Naive thymus-derived CD4-positive, alpha-beta T cell (primary cell): ENCODE measurements at places on chromosomes 1 and 21.

DNA sequence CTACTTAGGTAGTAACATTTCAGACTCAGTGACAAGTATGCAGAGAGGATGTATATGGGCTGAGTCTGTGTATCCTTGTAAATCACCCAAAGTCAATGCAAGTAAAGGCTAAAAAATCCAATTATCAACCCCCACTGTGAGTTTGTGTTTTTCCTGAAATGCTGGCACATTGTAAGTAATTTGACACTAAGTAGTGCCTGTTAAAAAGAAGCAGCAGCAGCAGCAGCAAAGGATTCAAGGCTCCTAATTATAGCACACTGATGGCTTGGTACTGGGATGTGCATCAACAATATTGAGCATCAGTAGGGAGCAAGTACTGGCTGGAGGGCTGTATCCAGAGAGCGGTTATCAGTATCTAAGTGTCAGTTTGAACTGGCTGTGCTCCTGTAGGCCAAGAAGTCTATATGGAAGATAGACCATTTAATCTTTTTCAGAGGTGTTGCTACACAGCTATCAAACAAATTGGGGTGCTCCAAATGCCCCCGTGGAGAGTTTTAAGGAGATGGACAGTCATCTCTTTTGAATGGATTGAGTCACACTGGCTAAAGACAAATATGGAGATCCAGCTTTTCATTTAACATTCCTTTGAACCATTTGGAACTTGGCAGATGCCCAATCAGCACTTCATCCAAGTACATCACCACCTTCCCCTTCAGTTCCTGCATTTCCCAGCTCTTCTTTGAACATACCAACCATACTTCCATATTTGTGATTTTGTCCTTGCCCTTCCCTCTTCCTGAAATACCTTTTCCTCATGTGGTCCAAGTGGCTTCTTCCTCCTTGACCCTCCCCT lies 241.2 kb upstream of the ST6GALNAC5 start:
- no peak for DNase-seq

GRCh38 chr1:215797859-215798258 lies 230.8 kb downstream of the KCTD3 start:
- no peak for DNase-seq

GRCh38 chr21:43986544-43987451 lies 25.3 kb upstream of the TRAPPC10 start:
- DNase-seq: no peak

DNA sequence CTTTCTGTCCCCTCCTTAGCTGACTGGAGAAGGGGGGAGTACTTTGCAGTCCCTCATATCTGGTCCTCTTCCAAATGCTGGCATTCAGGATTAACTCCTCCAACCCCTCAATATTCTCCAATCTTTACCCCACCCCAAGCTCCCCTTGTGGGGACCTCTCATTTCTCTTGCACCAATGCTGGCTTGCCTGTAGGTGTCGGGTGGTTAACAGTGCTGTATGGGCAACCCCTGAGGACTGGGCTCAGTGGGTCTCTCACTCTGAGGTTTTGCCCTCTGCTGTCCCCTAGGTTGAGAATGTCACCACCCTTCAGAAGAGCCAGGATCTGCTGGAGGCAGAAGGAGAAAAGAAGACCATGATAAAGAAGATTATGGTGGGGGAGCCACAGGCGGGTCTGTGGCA lies 27.0 kb downstream of the MROH7 start:
- no peak for DNase-seq

DNA sequence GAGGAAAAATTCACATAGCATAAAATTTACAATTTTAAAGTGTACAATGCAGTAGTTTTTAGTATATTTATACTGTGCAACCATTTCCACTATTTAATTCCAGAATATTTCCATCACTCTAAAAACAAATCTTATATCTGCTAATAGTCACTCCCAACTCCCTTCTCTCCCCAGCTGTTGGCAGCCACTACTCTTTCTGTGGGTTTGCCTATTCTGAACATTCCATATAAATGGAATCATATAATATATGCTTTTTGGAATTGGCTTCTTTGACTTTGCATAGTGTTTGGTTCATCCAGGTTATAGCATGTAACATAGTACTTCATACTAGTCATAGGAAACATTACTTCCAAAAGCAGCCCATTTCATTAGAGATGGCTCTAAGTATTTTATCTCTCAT lies 25.0 kb upstream of the TMEM39B start:
- DNase-seq: no peak

DNA sequence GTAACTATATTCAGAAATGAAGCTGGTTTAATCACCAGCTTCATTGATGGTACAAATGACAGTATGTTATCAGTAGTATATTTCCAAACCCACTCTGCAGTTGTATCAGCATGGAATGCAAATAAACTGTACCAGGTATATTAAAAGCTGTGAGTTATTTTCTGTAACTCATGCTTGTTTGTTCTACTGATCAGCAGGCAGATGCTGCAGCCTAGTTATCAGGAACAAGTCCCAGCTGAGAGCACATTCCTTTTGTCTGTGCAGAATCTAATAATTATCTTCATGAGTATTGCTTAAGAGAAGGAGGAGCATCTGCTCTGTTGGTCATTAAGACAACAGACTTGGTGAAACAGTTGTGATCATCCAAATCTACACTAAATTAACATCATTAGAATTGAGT lies 1331.1 kb downstream of the MRPL39 start:
- no peak for DNase-seq

DNA sequence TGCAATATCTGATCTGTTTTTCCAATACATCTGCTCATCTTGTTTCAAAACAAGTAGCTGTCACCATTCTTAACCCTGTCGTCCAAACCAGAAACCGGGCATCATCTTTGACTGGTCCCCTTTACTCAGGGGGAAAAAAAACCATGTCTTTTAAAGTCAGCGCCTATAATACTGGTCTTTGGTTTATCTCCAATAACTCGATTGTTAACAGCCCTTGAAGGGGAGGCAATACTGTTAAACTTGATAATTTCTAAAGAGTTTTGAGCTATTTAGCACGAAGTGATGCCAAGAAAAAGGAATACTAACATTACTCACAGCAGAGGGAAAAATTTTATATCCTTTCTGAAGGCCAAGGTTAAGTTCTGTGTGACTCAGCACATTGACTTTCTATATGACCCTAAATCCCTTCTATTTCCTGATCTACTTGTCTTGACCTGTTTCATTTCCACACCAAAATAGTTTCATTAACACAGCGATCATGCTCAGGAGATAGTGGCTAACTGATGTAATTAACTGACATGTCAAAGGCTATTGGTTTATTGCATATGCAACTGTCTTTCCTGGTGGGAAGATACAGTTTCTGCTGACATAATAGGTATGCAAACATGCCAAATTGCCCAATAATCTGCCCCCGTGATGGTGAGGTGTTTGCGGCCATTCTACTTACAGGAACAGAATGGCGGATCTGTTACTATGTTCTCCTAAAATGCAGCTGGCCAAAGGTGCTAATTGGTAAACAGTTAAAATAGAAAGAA lies 59.1 kb downstream of the NFIA start:
- DNase-seq: no peak

- DNase-seq: no peak
Measured at GRCh38 chr1:6141592-6141991, 38.5 kb downstream of the CHD5 start.

DNA sequence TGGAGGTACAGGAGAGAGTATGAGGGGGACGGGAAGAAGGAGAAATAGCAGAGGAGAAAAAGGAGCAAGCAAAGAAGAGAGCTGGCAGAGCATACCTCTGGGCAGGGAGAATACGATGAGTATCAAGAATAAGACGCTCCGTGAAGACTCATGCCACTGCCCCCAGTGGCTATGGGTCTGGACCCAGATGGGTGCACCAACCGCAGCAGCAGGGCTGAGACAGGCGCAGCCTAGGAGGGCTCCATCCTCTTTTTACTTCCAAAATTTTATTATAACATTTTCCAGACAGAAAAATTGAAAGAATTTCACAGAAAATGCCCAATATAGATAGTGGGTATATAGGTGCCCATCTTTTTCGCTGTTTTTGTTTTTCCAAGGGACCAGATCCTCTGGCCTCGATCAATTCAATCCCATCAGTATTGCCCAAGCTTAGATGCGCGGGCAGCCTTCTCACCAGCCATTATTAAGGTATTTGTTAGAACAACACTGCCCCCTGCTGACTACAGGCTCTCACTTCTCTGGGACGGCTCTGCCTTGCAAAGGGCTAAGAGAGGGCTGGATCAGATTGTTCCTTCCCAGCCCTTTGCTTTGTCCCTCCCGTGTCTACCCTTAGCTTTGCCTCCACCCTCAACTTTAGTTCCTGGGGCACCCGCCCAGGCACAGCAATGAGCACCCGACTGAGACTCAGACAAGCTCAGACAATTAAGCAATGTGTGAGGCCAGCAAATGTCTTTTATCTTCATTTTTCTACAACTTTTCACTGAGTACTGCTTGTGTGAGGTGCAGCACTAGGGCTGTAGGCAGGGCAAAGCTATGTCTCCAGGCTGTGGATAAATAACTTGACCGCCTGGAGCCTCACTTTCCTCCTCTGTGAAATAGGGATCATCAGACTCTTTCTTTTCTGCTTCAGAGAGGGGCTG lies 17.5 kb upstream of the CAMK1G start:
- peak; percentile 72 for DNase-seq

GRCh38 chr1:58803858-58804257 lies 20.0 kb upstream of the JUN start:
- DNase-seq: no peak

GRCh38 chr1:7070389-7071029 lies 285.3 kb downstream of the CAMTA1 start:
- DNase-seq: peak; percentile 26

GRCh38 chr21:23936224-23936623 lies 1671.1 kb downstream of the MRPL39 start:
- DNase-seq: no peak

GRCh38 chr1:39412892-39413291 lies 78.5 kb upstream of the BMP8A start:
- DNase-seq: no peak

DNA sequence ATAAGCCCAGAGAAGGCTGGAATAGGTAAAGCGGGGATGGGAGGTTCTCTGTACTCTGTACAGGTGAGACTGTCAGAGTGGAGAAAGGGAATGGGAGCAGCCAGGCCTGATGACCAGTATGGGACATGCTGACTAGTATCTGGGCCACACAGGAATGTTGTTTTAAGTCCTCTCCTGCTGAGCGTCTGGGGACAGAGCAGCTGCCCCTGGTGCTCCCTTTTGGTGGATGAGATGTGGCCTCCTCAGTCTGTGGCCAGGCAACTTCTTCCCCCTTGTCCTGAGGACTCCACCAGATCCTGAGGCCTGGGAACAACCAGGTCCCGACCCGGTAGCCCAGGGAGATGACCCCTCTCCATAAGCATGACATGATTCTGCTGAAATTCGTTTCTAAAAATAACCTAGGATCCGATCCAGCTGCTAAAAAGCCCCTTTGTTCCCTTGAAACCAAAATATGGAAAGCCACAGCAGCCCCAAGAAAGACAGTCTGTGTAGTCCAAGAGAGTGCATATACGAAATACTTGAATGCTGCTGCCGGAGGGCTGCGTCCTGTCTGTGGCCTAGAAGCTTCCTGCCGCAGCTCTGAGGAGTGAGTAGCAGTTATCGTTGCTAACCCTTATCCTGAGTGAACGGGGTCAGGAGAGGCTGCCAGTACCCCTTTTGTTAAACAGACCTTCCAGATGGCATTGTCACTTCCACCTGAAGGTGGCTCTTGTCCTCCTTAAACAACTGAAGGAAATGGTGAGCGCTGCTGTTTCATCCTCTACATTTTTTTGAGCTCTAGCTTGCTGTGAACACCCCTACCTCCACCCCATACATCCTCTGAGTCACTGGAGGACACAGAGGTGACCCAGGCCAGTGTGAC lies 47.1 kb downstream of the ATP2B4 start:
- DNase-seq: peak; percentile 77

GRCh38 chr1:194004146-194004545 lies 817.7 kb upstream of the B3GALT2 start:
- no peak for DNase-seq

GRCh38 chr1:17065666-17066065 lies 11.8 kb upstream of the SDHB start:
- no peak for DNase-seq

DNA sequence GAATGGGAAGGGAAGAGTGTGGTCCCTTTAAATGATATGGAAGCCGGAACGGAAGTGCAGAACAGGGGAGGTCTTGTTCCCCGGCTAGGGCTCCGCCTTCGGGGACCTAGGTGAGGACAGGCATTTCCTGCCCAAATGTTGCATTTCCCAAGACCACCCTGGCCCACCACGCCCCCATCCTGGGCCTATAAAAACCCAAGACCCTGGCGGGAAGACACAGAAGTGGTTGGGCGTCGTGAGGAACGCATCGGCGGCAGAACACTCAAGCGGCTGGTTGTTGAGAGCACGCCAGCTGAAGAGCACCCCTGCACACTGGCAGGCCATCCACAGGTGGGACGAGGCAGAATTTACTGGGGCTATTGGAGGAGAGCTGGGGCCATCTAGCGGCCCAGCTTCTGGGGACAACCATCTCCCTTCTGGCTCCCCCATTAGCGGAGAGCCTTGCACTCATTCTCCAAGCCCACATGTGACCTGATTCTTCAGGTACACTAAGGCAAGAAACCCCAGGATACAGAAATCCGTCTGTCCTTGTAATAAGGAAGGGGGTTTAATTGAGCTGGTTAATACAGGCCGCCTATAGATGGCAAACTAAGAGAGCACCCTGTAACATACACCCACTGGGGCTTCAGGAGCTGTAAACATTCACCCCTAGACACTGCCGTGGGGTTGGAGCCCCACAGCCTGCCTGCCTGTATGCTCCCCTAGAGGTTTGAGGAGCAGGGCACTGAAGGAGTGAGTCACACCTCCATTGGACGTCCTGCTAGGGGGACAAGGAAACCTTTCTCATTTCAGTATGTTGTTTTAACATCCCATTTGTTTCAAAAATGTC lies 1327.9 kb downstream of the BRINP3 start:
- no peak for DNase-seq

GRCh38 chr1:170580636-170581440 lies 48.9 kb downstream of the GORAB start:
- DNase-seq: no peak

- no peak for DNase-seq
Measured at GRCh38 chr1:11929849-11930248, 3.6 kb upstream of the KIAA2013 start.

- DNase-seq: no peak
Measured at GRCh38 chr1:21106709-21107108, 70.0 kb downstream of the EIF4G3 start.

GRCh38 chr1:169521226-169521625 lies 35.5 kb upstream of the SLC19A2 start:
- no peak for DNase-seq

GRCh38 chr1:247646867-247647266 lies 32.7 kb downstream of the OR13G1 start:
- no peak for DNase-seq

DNA sequence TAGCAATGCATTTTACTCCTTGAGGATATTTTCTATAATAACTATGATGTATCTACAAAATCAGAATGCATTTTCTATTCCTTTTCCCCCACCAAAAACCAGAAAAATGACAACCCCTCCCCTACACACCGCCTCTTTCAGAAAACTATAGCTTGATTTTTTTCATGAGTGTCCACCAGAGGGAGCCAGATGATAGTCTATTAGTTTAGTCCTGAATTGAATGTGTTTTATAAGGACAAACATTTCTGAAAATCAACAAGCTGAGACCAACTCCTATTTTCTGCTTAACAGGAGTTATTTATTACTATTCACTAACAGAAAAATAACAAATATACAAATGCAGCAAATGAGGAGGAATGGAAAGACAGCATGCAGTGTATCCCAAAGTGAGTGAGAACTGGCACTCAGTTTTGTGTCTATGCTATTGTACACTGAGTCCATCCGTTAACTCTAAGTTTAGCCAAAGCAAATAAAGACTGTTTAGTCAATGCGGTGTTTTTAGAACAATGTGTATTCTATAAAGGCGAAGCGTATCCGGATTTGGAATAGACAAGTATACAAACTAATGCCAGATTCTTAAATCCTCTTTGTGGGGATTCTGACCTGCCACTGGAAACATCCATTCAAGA lies 182.6 kb downstream of the VAV3 start:
- peak; percentile 76 for DNase-seq
